Stomach (tissue), 19 donors: ENCODE measurements at places on chromosomes 3 and 15. TPM values are rescaled to one million over a fixed set of nuclear protein-coding genes. Genes with fewer than 3 reads are reported as not detected.
A peak's percentile ranks its signal among the peaks of the same experiment; 100 is the strongest.

DNA sequence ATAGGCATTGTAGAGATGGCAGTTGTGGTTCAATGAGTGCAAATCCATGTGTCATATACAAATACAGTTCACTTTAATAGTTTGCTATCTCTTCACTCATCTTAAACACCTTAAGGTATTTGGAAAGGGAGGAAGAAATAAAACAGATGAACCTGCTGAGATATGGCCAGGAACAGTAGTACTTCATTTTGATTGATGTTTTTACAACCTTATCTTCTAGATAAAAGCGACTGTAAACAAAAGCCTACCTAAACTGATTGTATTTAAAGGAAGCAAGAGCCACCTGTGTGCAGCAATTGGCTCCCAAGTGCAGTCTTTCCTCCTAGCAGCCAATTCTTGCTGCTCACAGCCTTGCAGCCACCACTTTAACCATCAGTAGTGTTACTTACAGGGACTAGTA lies 217.7 kb downstream of the CDIN1 start:
- no peaks in the 10 kb centered on the region for H3K36me3 ChIP-seq
- H3K27ac ChIP-seq: no peak overlapping the region
- no peak overlapping the region for H3K4me3 ChIP-seq
- H3K27me3 ChIP-seq: no peaks in the 10 kb centered on the region
- H3K4me1 ChIP-seq: peaks cover 22% of the 10 kb centered on the region
- DNase-seq: no peak

- no peak overlapping the region for H3K27ac ChIP-seq
- no peaks in the 10 kb centered on the region for H3K27me3 ChIP-seq
- DNase-seq: no peak
Measured at GRCh38 chr3:30181178-30181465, 425.3 kb upstream of the TGFBR2 start.

GRCh38 chr3:194003114-194004057 lies 132.6 kb upstream of the HES1 start:
- DNase-seq: peak; percentile 90
- peak overlapping the region; percentile 90 for H3K27ac ChIP-seq
- peaks cover 10% of the 10 kb centered on the region for H3K27me3 ChIP-seq
- no peaks in the 10 kb centered on the region for H3K36me3 ChIP-seq
- peak overlapping the region; percentile 37 for H3K4me3 ChIP-seq

- no peak for DNase-seq
- no peak overlapping the region for H3K27ac ChIP-seq
- H3K27me3 ChIP-seq: no peaks in the 10 kb centered on the region
- no peak overlapping the region for H3K4me3 ChIP-seq
- no peaks in the 10 kb centered on the region for H3K36me3 ChIP-seq
Measured at GRCh38 chr3:176584413-176585176, 612.7 kb downstream of the TBL1XR1 start.

DNA sequence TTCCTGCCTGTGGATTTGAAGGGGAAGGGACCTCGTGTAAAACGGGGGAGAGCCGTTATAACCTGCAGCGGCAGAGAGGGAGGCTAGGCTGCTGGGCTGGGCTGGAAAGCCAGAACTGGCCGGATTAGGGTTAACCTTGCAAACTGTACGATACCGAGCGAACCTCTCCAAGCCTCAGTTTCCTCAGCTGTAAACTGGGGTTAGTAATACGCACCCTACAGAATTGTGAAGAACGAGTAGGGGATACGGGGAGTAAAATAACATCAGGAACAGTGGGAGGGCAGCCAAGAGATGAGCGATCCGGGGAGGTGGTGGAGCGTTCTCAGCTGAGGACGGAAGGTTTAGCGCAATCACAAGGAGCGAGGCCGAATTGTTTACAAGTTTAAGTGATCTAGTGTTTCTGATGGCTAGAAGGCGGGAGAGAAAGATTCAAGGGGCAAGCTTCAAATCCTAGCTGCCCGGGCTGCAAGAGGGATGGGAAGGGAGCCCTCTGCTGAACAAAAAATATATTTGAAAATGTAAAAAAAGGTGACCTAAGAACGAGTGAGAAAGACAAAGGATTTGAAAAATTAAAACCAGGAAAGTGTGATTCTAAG lies 768 bp upstream of the SEMA5B start:
- DNase-seq: peak; percentile 86
- H3K4me3 ChIP-seq: peak overlapping the region; percentile 87
- peaks cover 35% of the 10 kb centered on the region for H3K4me1 ChIP-seq
- H3K27me3 ChIP-seq: peaks cover 95% of the 10 kb centered on the region
- H3K27ac ChIP-seq: no peak overlapping the region

DNA sequence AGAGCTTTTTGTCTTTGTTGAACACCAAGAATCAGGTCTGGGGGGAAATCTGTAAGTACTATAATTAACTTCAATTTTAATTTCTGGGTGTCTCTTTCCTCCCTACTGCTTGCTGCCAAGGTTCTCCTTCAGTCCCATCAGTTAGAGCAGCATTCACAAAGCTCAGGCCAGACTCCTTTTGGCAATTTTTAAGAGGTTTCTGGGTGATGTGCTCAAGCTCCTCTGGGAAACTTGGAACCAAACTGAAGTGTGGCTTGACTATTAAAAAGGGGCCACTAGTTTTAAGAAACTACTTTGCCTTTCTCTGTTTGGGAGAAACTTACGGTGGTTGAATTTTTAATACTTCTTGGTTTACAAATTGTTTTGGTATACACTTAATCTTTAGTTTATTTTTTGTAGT lies 227.7 kb upstream of the SOX2 start:
- no peak overlapping the region for H3K27ac ChIP-seq
- DNase-seq: no peak
- H3K36me3 ChIP-seq: no peaks in the 10 kb centered on the region
- no peaks in the 10 kb centered on the region for H3K4me1 ChIP-seq

GRCh38 chr15:85150130-85150480 lies 168.4 kb downstream of the PDE8A start:
- no peaks in the 10 kb centered on the region for H3K36me3 ChIP-seq
- H3K4me3 ChIP-seq: no peak overlapping the region
- no peaks in the 10 kb centered on the region for H3K4me1 ChIP-seq
- no peak for DNase-seq

DNA sequence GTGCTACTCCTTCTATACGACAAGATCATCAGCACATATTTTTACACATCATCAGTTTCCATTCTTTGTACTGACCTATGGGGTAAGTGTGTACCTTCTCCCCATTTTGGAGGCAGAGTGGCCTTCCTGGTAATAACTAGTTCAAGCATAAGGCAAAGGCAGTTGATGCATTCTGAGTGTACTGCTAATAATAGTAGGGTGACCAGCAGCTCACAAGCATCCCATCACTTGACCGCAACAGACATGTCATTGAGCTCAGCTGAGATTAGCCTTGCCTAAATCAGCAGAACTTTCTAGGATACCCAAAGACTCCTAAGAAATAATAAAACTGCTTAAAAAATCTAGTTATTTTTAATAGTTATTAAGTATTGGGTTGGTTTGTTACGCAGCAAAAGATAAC lies 329.8 kb upstream of the FRG2C start:
- no peaks in the 10 kb centered on the region for H3K4me1 ChIP-seq
- H3K36me3 ChIP-seq: no peaks in the 10 kb centered on the region
- H3K27me3 ChIP-seq: no peaks in the 10 kb centered on the region
- no peak overlapping the region for H3K27ac ChIP-seq
- H3K4me3 ChIP-seq: no peak overlapping the region

DNA sequence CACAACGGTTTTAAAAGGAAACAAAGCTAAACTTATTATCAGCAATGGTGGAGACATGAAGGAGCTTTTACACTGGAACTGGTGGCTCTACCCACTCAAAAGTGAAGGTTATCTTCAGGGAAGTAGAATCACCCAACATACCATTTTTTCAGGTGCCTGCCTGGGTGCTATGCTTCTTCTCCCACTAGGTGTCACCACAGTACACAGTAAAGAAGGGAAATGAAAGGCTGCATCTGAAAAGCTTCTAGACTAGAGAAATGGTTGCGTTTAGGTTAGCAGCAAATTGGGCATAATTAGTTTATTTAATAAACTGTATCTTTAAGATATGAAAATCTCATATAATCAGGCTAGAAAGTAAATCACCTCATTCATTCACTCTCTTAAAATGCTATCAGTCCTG lies 47.0 kb upstream of the SELENOK start:
- H3K27me3 ChIP-seq: peaks cover 29% of the 10 kb centered on the region
- H3K27ac ChIP-seq: no peak overlapping the region
- H3K4me1 ChIP-seq: no peaks in the 10 kb centered on the region
- H3K4me3 ChIP-seq: no peak overlapping the region
- peak; percentile 43 for DNase-seq
- no peaks in the 10 kb centered on the region for H3K36me3 ChIP-seq

GRCh38 chr3:28173836-28174235 lies 67.6 kb upstream of the CMC1 start:
- no peak overlapping the region for H3K4me3 ChIP-seq
- DNase-seq: peak; percentile 14
- H3K4me1 ChIP-seq: no peaks in the 10 kb centered on the region
- no peak overlapping the region for H3K27ac ChIP-seq

DNA sequence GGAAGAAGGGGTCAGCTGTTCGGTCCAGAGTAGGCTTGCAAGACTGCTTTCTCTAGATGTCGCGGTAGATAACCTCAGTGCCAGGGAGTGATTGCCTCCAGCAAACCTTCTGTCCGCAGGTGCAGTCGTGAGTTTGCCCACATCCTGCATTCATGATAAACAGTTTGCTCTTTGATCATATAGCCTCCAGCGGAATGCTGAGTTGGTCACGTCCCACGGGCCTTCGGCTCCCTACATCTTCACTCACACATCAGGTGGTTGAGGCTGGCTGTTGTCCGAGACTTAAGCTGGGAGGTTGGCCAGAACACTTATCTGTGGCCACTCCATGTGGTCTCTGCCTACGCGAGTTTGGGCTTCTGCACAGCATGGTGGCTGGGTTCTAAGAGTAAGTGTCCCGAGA lies 62.1 kb upstream of the NR2C2 start:
- peaks cover 23% of the 10 kb centered on the region for H3K4me1 ChIP-seq
- H3K36me3 ChIP-seq: no peaks in the 10 kb centered on the region
- H3K27ac ChIP-seq: no peak overlapping the region
- DNase-seq: no peak
- no peaks in the 10 kb centered on the region for H3K27me3 ChIP-seq

- H3K36me3 ChIP-seq: peaks cover 92% of the 10 kb centered on the region
- no peaks in the 10 kb centered on the region for H3K27me3 ChIP-seq
- DNase-seq: no peak
- H3K4me3 ChIP-seq: no peak overlapping the region
- H3K27ac ChIP-seq: no peak overlapping the region
Measured at GRCh38 chr3:172334671-172335207, 113.5 kb downstream of the GHSR start.

DNA sequence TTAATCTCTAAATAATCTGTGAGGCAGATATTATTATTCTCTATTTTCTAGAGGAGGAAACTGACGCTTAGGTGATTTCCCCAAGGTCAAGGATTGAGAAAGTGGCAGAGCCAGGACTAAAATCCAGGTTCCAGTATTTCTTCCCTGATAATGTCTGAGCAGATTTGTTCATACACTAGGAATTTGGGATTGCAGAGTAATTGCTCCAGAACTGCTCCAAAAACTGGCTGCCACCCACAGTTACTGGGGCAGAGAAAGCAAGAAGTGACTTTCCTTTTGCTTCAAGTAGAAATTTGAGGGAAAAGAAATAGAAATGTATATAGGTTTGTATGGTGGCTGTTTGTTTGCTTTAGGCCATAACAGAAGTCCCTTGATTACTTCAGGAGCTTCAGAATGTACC lies 60.6 kb downstream of the SLC12A8 start:
- peaks cover 5% of the 10 kb centered on the region for H3K4me1 ChIP-seq
- H3K27ac ChIP-seq: no peak overlapping the region
- no peaks in the 10 kb centered on the region for H3K27me3 ChIP-seq
- H3K36me3 ChIP-seq: no peaks in the 10 kb centered on the region

- H3K27ac ChIP-seq: no peak overlapping the region
- H3K4me1 ChIP-seq: no peaks in the 10 kb centered on the region
- no peaks in the 10 kb centered on the region for H3K36me3 ChIP-seq
- no peak for DNase-seq
Measured at GRCh38 chr3:174220775-174221554, 638.2 kb upstream of the NAALADL2 start.

The IL5RA gene
- total RNA-seq: not detected

The CFAP91 gene
- 3.8 TPM for total RNA-seq

The SCN11A gene
- total RNA-seq: not detected

The TIGIT gene
- 0.58 TPM for total RNA-seq

The MEIS2 gene
- 60.4 TPM for total RNA-seq

The RBP2 gene
- not detected for total RNA-seq
